Body of pancreas (tissue), 4 donors: ENCODE measurements at places on chromosomes 3 and 15. TPM values are rescaled to one million over a fixed set of nuclear protein-coding genes. Genes with fewer than 3 reads are reported as not detected.

Gene GRM2
- total RNA-seq = 0.26 TPM

Gene CAMK2N2
- 1.6 TPM for total RNA-seq

Gene TM4SF18
- total RNA-seq = 7.9 TPM

Gene LMCD1
- total RNA-seq = 32.4 TPM

Gene VEPH1
- total RNA-seq = 15.0 TPM

Gene CXCR6
- total RNA-seq = not detected

Gene KLHL40
- not detected for total RNA-seq

Gene CTXN2
- 0.52 TPM for total RNA-seq

Gene ECE2
- total RNA-seq = 18.8 TPM

Gene HRH1
- 0.78 TPM for total RNA-seq

Gene THRB
- 6.9 TPM for total RNA-seq

Gene CAND2
- total RNA-seq = 6.6 TPM

Gene PLXNB1
- 311 TPM for total RNA-seq

Gene PAK6
- total RNA-seq = 22.4 TPM

Gene FEM1B
- 10.5 TPM for total RNA-seq

Gene CFAP44
- total RNA-seq = 9.9 TPM

Gene LTF
- 8.9 TPM for total RNA-seq

Gene PP2D1
- total RNA-seq = not detected

Gene ZNF770
- total RNA-seq = 7.6 TPM

Gene SI
- total RNA-seq = not detected

Gene CGNL1
- 30.6 TPM for total RNA-seq

Gene MOBP
- not detected for total RNA-seq

Gene SLC12A1
- total RNA-seq = not detected

Gene NR1I2
- total RNA-seq = not detected

Gene ISLR2
- not detected for total RNA-seq

Gene GOLGA6B
- total RNA-seq = not detected

Gene IFT80
- 31.6 TPM for total RNA-seq

Gene UBA5
- total RNA-seq = 85.6 TPM

Gene FANCD2
- total RNA-seq = 1.0 TPM

Gene MNS1
- 1.6 TPM for total RNA-seq

Gene SOX2
- total RNA-seq = 0.33 TPM

Gene ADGRG7
- not detected for total RNA-seq

Gene CCR9
- total RNA-seq = not detected
